ENCODE measurements at places on chromosomes 7 and 10.

DNA sequence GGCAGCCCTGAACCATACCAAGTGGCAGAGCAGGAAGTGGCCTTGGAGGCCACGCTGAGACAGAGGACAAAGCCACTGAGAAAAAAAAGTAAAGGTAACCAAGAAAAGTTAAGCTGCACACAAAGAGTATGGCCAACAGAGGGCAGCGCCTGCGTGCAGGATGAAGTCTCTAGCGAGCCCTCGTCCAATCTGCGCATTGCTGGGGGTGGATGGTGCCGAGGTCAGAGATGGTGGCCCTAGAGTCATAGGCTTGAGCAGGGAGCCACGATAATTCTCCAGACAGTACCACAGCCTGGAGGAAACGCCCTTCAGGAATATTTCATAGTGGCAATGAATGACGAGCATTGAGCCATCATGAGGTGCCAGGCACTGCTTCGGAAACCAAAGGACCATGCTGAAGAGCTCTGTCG is 9.7 kb downstream of the ATP6V0E2 start:
- peak; percentile 83 for DNase-seq

- DNase-seq, result no peak
These were observed 65.0 kb downstream of the PRKCQ start for GRCh38 chr10:6514844-6515780.

- DNase-seq, result no peak
These were observed 162.0 kb downstream of the DGKI start for GRCh38 chr7:137684776-137685175.

GRCh38 chr10:108848046-108848445 is 1075.3 kb downstream of the XPNPEP1 start:
- no peak for DNase-seq

GRCh38 chr10:117198088-117198487 is 799 bp downstream of the KCNK18 start:
- no peak for DNase-seq

All from WERI-Rb-1 (cell line).